ENCODE measurements at places on chromosomes 1 and 21.
A peak's percentile ranks its signal among the peaks of the same experiment; 100 is the strongest.

GRCh38 chr1:12168451-12169160 is 1.8 kb downstream of the TNFRSF1B start:
- DNase-seq = no peak

GRCh38 chr1:110916669-110917306 is 43.8 kb downstream of the CD53 start:
- no peak for DNase-seq

GRCh38 chr1:67766141-67766978 is 66.9 kb downstream of the GNG12 start:
- DNase-seq = peak; percentile 56

DNA sequence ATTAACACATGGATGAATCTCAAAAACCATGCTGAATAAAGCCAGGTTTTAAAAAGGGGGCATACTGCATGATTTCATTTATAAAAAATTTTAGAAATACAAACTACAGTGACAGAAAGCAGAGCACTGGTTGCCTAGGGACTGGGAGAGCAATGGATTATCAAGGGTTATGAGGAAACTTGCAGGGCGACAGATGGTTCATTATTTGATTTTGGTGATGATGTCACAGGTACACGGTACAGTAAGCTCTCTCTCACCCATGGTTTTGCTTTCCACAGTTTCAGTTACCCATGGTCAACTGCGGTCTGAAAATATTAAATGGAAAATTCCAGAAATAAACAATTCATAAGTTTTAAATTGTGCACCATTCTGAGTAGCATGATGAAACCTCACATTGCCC is 14.1 kb downstream of the VAMP4 start:
- DNase-seq = no peak

DNA sequence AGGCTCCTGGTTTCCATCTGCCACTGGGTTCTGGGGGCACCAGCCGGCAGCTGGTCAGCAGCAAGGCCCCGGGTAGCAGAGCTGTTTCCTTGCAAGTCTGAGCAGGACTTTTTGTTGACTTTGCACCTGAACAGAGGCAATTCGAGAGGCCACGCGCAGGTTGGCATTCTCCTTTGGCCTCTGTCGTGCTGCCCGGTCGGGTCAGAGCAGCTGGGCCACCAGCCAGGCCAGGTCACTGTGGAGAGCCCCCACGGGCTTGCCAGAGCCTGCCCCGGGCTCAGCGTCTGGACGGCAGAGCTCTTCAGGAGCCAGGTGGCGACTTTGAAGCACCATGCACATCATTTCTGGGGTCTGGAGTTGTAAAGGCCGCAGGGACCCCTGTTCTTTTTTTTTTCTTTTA is 28.4 kb upstream of the TMEM52 start:
- DNase-seq = no peak

GRCh38 chr1:27816921-27817630 is 13.5 kb upstream of the PPP1R8 start:
- DNase-seq = no peak

DNA sequence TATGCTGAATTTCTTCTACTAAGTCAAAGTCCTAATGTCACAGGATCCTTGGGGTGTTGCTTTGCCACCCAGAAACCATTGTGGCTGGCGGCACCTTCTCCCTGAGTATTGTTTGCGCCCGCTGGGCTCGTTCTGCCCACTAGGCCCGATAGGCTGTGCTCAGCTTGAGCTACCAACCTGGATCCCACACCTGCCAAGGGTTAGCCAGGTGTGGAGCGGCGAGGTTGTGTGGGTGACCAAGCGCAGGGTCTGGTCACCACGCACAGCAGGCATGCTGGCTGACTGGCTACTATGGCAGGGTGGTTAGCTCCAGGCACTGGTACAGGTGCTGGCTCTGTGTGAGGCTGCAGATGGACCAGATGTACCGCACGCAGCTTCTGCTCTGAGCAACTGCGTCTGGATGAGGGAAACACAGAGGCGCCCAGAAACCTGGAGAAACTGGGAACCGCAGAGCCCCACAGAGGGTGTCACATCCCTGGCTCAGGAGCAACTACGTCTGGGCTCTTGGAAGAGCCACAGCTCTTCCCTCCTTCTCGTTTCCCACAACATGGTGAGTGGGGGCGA is 50.3 kb upstream of the SCYL3 start:
- DNase-seq = no peak

DNA sequence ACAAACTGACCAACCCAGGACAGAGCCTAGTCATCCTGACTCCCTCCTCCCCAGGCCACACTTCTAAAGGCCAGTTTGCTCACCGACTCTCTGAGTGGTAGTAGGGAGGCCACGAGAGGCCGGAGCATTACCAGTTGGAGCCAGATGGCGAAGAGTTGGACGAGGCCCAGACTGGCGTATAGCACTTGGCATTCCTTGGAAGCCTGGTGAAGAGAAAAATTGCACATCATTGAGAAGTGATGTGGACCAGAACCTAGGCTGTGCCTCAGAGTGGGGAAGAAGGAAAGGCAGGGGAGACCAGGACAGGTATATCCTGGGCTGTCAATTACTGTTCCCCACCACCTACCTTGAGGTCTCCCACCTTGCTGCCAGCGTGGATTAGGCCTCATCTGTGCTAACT is 12.2 kb downstream of the PABPC4 start:
- no peak for DNase-seq

- no peak for DNase-seq
Observed at GRCh38 chr1:95562230-95562629, 328.2 kb downstream of the RWDD3 start.

- DNase-seq = no peak
Observed at GRCh38 chr1:114286179-114286578, 132.5 kb upstream of the SYT6 start.

DNA sequence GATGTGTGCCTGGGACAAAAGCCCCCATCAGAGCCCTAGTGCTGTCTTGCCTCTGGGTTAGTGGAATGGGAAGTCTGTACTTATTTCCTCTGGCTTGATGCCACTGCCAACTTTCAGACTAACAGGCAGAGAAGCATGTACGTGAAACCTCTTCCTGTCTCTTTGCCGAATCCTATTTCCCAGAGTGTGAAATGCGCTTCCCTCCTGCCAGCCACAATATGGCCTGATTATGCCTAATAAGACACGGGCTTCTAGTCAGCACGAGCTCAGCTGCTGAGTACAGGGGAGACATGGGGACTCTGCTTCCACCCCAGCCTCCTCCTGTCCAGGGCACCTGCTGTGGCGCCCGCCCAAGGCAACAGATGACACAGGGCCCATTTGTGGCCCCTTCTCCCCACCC is 111.4 kb downstream of the KCND3 start:
- DNase-seq = no peak

DNA sequence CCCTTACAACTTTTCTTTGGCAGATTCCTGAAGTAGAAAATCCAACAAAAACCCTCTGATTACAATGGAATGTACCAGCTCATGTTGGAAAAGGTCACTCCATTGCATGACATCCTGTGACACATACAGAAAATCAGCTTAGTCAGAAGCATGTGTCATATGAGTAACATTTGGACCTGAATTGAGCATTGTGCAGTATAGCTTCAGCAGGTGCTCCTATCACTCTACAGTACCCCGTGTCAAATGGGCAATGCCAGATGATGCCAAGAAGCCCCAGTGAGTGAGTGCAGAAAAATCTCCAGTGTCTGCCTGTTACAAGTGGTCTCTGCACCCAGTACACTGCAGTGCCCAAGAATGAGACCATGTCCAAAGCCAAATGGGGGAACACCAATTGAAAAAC is 129.7 kb upstream of the RUNX1 start:
- DNase-seq = no peak

- DNase-seq = no peak
Observed at GRCh38 chr1:21291184-21291583, 921 bp upstream of the ECE1 start.

GRCh38 chr1:71087060-71087459 is 6.2 kb upstream of the ZRANB2 start:
- DNase-seq = no peak

DNA sequence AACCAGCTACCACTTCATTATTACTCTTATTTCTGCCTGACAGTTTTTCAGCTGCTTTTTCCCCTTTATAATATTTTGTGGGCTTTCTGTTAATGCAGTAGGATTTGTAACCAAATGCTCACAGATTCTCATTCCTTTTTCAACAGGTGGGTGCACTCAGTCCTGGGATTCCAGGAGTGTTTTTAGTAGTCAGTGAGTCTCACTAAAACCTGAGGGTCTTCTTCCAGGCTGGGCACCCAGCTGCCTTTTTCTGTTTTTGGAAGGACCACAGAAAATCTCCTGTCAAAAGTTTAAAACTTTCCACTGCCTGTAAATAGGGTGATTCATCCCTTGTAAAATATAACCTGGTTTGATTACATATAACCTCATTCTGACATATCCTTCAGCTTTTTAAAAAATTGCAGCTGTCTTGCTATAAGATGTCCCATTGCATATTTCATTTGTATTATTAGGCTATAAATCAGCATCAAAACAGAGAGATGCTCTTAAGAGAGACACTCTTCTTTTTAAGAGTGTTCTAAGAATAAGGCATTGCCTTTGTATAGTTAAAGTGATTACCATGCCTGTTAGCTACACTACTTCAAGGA is 16.8 kb upstream of the CEP350 start:
- no peak for DNase-seq

DNA sequence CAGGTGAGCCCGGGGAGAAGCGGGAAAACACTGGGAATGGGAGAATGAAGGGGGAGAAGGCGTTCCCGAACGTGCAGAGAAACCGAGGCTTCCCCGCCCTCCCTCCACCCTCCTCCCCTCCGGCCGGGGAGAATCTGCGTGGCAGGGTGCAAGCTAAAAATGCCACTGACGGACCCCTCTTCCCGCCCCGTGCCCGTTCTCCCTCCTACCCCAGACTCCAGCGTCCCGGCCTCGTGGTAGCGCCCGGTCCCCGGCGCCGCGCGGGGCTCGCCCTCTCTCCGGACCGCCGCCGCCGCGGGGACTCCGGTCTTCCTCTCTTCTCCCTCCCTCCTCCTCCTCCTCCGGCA is 81.6 kb upstream of the AK4 start:
- DNase-seq = no peak

- DNase-seq = no peak
Observed at GRCh38 chr1:64013395-64013794, 190.0 kb upstream of the UBE2U start.

- no peak for DNase-seq
Observed at GRCh38 chr1:160798439-160798838, 2.5 kb downstream of the LY9 start.

GRCh38 chr1:211183747-211184313 is 49.9 kb upstream of the KCNH1 start:
- no peak for DNase-seq

GRCh38 chr1:5200006-5200405 is 545.6 kb downstream of the AJAP1 start:
- DNase-seq = no peak

- no peak for DNase-seq
Observed at GRCh38 chr1:6473974-6474814, 8.2 kb upstream of the TNFRSF25 start.

GRCh38 chr1:36384542-36385409 is 948 bp downstream of the STK40 start:
- peak; percentile 80 for DNase-seq

DNA sequence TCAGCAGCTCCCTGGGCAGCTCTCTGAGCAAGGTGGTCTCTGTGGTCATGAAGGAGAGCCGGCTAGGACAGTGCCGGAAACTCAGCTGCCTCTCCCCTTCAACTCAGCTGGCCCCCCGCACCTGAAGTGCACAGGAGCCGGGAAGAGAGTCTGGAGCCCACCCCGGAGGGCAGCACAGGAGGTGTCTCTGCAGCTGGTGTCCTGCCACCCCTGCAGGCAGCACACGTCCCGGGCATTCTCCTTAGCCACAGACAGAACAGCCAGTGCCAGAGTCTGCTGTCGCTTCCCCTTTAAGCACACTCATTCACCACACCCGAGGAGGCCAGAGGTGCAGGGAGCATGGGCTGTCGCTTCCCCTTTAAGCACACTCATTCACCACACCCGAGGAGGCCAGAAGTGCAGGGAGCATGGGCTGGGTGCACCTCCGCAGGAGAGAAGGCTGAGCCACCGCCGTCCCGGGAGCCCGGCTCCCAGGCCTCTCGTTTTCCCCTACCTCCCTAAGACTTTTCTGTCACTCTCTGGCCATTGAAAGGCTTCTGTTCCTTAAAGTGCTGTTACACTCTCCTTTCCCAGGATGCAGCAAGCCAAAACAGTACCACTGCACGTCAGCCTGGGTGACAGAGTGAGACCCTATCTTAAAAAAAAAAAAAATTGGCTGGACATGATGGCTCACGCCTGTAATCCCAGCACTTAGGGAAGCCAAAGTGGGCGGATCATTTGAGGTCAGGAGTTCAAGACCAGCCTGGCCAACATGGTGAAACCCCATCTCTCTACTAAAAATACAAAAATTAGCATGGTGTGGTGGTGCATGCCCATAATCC is 16.9 kb upstream of the SAMD11 start:
- DNase-seq = no peak

GRCh38 chr1:107228704-107229371 is 88.0 kb downstream of the NTNG1 start:
- DNase-seq = no peak

DNA sequence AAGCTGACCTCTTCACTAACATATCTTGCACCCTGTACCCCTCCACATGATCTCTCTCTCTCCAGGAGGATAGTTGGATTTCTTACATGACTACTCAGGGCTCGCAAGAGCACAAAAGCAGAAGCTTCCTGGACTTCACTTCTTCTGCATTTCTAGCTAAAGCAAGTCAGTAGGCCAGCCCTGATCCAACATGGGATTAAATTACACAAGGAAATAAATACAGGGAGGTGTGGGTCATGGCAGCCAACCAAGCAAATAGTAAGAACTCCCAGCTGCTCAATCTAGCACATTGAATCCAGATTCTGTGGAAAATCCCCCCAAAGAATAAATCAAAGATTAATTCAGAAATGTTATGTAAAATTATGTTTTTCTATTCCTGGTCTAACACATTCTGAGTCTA is 33.3 kb downstream of the KLHDC7A start:
- no peak for DNase-seq

DNA sequence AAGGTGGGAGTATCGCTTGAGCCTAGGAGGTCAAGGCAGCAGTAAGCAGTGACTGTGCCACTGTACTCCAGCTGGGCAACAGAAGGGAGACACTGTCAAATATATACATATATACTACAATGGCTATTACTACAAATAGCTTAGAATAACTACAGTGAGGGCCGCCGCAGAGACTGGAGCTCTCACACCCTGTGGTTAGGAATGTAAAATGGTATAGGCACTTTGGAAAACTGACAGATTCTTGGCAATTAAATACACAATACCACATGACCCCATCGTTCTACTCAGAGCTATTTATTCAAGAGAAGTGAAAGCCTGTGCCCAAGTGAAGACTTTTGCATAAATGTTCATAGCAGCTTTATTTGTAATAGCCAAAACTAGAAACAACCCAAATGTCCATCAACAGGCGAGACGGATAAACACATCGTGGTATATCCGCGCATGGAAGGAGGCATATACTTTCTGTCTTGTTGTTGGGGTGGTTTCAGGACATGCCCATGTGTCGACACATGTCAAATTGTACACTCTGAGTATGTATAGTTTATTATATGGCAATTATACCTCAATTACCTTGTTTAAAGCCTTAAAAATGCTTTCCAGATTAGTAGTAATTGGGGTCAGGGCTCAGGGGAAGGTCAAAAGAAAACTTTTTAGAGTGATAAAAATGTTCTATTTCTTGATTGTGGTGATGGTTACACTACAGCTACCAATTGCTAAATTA is 123.4 kb downstream of the RIPK4 start:
- DNase-seq = no peak

- DNase-seq = no peak
Observed at GRCh38 chr1:237440346-237440745, 398.4 kb downstream of the RYR2 start.

All from liver (tissue), 10 donors.